ENCODE measurements at places on chromosomes 6 and 20.

DNA sequence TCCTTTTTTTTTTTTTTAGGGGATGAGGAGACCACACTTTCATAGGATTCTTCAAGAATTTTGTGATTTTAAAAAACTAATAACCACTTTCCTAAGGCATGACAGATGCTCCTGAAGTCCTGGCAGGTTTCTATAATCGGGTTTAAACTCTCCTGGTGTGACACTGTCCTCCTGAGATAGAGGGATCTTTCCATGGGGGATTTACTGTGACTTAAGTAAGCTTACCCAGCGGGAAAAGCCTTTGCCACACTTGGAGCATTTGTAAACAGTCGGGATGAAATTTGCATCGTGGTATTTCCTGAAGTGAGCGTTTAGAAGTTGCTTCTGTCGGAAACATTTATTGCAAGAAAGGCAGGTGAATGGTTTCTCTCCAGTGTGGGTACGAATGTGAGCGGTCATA, 16.6 kb downstream of the CTCFL start:
- no peak for DNase-seq

GRCh38 chr20:20102163-20102562, 49.8 kb downstream of the CFAP61 start:
- DNase-seq: no peak

DNA sequence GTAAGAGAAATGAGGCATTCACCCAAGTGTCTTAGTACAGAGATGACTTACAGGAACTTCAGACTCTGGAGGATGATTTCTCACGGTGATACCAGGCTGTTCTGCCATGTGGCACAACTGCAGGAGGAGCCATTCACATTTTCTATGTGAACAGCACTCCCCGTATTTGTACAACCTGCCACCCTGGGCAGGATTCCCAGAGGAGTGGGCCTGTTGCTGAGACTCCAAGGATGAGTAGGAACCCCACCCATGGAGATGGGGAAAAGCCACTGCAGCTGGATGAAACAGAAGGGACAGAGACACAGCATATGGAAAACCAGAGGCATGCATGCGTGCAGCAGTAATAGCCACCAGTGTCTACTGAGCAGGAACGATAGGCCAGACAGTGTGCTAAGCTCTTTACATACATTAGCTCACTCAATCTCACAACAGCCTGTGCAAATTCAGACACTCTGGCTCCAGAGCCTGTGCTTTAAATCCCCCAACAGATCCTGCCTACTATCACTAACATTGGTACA, 48.0 kb upstream of the PTPRT start:
- DNase-seq: no peak

GRCh38 chr6:6966127-6966526, 141.6 kb upstream of the RREB1 start:
- DNase-seq: no peak

DNA sequence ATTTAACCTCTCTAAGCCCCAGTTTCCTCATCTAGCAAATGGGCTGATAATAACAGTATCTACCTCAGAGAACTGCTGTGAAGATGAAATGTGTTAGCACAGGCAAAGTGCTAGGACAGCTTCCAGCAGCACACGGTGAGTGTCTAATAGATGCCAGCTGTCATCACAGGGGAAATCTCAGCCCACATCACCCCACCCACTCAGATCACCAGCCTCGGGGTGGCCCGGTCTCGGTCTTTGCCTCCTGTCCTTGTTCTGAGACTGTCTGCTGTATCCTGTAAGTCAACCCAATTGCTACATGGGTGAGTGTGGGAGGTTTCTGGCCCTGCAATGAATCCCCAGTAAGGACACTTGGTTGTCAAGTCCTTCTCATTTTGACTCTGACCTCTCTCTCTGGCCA, 99.5 kb upstream of the ZNFX1 start:
- no peak for DNase-seq

GRCh38 chr6:22751223-22751622, 181.9 kb downstream of the HDGFL1 start:
- no peak for DNase-seq

- no peak for DNase-seq
These were observed 300.8 kb downstream of the PHF3 start for GRCh38 chr6:63936399-63936798.

DNA sequence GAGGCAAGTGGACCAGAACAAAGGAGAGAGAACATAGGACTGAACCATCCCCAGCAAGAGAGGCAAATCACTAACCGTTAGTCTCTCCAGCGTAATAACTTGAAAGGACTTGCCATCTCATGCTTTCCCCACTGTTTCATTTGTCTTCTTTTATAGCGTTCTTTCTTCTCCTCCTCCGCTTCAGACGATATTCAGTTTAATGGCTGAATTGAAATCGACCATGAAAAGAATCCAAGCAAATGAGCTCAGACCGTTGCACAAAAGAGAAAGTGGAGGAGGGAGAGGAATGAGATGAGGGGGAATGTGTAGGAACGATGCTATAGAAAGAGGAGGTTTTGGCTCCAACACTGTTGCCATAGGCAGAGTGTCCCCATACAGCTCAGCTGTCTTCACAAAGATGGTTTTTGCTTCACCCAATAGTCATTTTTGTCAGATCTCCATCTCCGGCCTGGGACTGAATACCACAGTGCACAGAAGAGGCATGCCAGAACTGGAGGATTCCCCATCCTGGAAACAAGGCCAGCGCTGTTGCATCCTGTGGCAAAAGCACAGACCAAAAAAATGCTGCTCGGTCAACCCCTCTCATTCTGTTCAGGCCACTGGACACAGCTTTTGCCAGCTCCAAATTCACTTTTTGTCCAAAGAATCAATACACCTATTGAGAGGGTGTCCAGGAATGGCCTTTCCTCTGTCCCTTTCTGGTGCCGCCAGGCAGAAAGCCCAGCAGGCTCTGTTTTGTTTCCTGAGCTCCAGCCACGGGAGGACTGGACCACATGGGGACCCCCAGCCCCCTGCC, 176.1 kb downstream of the ID4 start:
- DNase-seq: no peak

- DNase-seq: no peak
These were observed 9.6 kb upstream of the NRM start for GRCh38 chr6:30700340-30700739.

DNA sequence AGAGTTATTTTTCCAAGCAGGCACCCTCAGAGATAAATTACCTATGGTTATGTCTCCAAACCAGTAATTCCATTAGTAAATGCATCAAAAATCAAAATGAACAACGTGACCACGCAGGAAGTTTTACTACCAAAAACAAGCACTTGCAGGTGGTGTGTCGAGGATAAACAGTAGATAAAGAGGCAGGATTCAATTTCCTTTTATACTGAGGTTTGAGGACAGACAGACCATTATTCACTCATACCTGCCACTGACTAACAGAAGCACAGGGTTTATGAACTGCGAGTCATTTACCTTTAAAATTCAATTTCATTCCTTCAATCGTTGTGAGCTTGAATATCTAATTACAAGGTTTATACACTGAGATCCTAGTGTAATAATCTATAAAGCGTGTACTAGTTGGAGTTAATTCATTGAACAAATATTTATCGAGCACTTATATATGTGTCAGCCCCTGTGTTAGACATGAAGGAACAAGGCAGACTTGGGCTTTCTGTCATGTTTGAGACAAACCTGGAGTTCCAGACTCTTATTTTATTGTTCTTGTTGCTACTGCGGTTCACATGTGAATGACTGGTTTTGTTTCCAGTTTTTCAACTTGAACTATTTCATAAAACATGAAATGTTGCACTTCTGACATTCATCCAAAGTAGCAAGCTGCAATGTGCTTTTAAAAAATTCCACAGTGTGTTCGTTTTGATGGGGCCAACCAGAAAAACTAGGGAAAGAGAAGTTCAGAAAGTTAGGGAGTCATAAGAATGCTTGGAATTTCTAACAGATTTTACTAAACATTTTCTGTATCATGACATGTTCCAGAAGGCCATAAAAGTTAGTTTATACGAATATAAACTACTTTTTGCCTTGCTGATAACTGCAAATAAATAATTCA, 205.6 kb downstream of the UST start:
- no peak for DNase-seq

- no peak for DNase-seq
These were observed 12.8 kb upstream of the SSR1 start for GRCh38 chr6:7325750-7326149.

GRCh38 chr20:49270177-49270576, 7.7 kb downstream of the ZNFX1 start:
- no peak for DNase-seq

GRCh38 chr6:63504777-63505384, 67.4 kb upstream of the LOC128125822 start:
- DNase-seq: no peak

Data from mesothelial cell of epicardium (in vitro differentiated cells).